ENCODE measurements at places on chromosomes 3 and 15.

DNA sequence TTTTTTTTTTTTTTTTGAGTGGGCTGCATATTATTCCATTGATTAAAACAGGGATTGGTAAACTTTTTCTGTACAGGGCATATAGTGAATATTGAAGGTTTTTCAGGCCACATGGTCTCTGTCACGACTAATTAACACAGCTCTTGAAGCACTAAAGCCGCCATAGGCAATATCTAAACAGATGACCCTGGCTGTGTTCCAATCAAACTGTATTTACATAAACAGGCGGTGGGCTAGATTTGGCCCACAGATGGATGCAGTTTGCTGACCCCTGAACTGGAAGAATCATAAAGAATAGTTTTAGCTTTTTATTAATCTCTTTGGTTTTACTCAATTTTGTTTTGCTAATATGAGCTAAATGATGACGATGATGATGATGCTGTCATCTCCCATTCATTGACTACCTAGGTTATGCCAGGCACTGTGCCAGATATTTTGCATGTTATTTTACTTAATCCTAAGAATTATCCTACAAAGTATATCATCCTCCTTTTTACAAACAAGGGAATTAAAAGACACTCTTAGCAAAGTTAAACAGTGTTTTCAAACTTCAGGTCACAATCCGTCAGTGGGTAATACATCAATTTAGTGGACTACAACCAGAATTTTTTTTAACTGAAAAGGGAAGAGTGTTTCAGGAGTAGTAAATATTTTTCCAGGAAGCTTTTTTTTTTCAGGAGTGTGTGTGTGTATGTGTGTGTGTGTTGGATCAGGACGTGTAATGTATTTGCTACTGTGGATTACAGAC is 54.3 kb downstream of the LMCD1 start:
- no peak for DNase-seq

DNA sequence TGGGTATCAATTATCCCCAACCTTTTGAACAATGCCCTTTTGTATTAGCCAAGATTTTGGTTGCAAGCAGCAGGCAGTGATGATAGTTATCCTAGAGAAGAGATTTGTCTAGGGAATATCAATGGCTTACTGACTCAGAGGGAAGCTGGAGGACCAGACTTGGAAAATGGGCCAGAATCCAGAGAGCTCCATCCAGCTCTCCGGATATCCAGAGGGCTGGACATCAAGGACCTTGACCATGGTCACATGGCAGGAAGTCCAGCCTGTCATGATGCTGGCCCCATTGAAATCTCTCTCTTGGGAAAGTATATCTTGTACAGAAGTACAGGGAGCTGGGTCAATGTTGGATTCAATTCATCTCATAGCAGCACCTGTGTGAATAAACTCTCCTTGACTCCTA is 148.5 kb upstream of the PDZRN3 start:
- no peak for DNase-seq

DNA sequence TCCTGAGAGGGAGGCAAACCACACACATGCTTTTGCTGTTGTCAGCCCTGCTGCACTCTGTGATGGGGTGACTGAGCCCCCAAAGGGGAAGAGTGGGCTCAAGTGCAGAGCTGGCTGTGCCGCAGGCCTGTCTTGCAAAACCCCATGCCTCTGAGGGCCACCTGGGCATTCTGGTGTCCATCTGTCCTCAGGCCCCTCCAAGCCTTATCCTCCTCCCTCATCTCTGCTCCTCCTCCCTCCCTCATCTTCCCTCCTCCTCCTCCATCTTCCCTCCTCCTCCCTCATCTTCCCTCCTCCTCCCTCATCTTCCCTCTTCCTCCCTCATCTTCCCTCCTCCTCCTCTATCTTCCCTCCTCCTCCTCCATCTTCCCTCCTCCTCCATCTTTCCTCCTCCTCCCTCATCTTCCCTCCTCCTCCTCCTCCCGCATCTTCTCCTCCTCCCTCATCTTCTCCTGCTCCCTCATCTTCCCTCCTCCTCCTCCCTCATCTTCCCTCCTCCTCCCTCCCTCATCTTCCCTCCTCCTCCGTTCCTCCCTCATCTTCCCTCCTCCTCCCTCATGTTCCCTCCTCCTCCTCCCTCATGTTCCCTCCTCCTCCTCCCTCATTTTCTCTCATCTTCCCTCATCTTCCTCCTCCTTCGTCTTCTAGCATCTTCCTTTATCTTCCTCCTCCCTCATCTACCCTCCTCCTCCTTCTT is 40.6 kb downstream of the CHDH start:
- no peak for DNase-seq

- no peak for DNase-seq
Observed at GRCh38 chr3:152243301-152243711, 25.4 kb upstream of the MBNL1 start.

DNA sequence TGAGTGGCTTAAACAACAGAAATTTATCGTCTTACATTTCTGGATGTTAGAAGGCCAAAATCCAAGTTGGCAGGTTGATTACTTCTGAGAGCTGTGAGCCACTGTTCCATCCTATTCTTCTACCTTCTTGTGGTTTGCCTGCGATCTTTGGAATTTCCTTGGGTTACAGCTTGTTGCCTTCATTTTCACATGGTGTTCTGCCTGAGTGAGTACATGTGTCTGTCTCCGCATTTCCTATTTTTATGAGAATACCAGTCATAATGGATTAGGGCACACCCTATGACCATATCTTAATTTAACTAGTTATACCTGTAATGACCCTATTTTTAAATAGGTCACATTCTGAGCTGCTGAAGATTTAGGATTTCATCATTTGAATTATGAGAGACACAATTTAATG is 294.3 kb downstream of the CNTN4 start:
- no peak for DNase-seq

DNA sequence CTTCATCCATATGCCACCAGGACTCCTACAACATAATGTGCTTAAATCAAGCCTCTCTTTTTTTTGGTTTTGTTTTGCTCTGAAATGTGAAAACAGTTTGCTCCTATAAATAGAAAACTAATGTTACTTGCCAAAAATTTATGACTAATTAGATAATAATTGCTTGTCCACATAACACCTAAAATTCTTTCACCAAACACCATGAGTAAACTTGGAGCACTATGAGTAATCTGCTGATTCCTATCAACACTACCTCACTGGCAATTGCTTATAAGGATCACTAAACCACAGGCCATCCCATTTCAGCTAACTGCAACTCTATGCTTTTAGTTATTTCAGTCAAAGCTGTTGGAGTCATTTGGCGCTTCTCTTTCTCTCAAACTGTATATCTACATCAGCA is 252.7 kb downstream of the EPHA3 start:
- DNase-seq: no peak

- no peak for DNase-seq
Observed at GRCh38 chr3:99579246-99579645, 59.1 kb upstream of the COL8A1 start.

- no peak for DNase-seq
Observed at GRCh38 chr3:47984075-47984728, 32.0 kb downstream of the MAP4 start.

- peak; percentile 83 for DNase-seq
Observed at GRCh38 chr3:46095307-46095706, 68.0 kb upstream of the XCR1 start.

DNA sequence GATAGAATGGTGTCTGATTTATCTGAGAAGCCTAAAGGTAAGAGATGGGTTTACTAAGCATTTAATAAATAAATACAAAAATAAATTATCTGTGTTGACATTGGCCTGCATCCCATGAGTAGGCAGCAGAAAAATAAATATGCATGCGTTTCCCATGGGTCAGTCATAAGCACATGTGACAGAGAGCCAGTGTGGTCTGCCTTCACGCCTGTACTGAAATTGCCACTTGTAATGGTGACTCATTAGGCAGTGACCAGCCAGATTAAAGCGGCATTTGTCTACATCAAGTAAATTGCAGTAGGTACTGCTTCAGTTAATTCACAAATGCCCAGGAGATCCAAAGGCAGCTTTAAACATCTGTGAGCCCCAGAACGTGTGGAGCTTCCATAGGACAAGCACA is 399.6 kb downstream of the NAALADL2 start:
- DNase-seq: no peak

- DNase-seq: no peak
Observed at GRCh38 chr3:20186600-20187004, 596 bp upstream of the SGO1 start.

DNA sequence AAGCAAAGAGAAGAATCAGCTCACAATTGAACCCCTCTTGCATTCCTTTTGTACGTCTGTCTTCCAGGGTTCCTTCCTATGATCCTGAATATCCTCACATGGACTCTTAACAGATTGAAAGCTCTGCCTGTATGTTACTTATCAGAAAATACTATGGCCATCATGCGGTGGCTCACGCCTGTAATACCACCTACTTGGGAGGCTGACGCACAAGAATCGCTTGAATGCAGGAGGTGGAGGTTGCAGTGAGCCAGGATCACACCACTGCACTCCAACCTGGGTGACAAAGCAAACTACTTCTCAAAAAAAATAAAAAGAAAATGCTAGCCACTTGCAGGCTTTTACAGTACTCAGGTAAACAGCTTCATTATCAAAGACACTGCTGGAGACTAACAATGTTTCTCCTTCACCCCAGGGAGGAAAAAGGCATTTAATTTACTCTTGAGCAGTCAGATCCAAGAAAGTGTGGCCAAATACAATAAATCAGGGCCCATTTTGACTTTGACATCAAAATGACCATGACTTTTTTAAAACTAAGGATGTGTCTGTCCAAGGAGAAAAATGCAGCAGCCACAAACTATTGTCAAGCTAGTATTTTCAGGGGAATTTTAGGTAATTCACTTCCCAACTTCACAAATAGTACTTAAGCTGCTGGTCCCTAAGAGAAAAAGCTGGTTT is 27.3 kb downstream of the NPTN start:
- no peak for DNase-seq

DNA sequence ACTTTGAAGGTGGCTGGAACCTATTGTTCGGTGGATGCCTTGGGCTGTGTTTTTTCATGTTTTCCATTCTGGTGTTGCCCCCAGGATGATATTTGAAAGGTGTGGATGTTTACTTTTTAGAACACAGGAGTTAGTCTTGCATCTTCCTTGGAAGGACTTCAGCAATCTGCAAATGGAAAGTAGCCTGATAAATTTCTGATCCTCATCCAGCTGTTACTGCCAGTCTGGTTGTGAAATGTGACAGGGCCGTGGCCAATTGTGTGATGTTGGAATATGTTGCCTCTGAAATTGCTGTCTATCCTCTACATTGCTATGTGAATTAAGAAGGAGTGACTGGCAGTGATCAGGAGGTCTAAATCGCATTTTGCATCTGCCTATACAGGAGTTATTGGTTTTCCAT is 382.5 kb upstream of the C2CD4B start:
- no peak for DNase-seq

GRCh38 chr3:144553301-144553700 is 581.7 kb downstream of the DIPK2A start:
- DNase-seq: no peak

DNA sequence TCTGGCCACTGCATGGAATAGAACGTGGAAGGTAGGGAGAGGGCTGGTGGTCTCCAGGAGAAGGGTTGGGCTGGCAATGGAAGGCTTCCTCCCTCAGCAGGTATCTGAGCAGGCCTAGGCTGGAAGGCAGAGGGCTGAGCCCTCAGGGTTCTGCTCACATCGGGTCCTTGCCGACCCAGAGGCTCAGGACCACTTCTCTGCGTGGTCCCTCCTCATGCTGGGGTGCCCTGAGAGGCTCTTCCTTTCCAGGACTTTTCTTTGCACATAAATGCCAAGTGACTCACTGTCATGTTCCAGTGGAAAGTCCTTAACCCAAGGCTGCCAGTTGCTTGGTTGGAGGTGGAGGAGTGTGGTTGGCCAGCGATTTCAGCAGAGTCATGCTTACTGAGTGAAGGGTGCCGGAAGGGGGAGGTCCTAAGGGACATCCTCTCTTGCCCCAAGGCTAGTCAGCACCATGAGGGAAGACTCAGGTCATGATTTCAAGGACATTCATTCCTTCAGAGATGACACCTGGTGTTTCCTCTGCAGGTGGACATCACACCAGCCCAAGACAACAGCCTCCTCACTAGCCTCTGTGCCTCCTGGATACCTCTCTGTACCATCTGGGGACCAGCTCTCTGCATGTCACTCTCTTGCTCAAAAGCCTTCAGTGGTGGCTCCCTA is 8.2 kb downstream of the SLC6A6 start:
- DNase-seq: no peak

GRCh38 chr3:16506884-16507577 is 6.5 kb downstream of the RFTN1 start:
- DNase-seq: no peak

DNA sequence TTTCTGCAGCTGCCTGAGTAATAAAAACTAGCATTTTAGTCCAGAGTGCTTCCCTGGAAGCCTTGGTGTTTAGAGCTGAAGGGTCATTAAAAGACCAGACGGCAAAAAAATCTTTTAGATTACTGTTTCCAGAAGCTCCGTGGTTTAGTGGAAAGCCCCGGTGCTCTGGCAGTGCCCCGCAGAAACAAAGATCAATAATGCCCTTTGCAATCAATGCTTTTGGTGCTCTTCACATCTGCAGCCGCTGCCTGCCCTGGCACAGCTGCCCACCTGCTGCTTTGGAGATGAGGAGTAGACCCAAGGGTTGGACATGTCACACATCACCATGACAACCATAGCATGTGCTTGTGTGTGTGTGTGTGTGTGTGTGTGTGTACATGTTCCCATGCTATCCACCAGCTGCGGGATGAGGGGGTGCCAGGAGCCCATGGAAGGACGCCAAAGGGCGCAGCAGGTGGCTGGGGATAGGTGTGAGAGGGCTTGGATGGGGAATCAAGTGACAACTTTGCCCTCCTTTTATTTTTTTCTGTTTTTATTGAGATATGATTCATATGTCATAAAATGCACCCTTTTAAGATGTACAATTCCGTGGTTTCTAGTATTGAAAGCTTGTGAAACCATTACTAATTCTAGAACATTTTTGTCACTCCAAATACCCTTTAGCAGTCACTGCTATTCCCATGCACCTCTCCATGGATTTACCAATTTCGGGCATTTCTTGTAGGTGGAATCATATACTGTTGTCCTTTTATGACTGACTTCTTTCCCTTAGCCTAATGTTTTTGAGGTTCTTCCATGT is 75.7 kb upstream of the KLHL25 start:
- no peak for DNase-seq
